ENCODE measurements at places on chromosomes 6 and 20. TPM values are rescaled to one million over a fixed set of nuclear protein-coding genes. Genes with fewer than 3 reads are reported as not detected.

Gene CFAP61
- total RNA-seq: 0.79 TPM

Gene FUCA2
- total RNA-seq: 52.1 TPM

Gene IDH3B
- total RNA-seq: 75.8 TPM

Gene MUCL3
- total RNA-seq: not detected

Gene SMOC2
- total RNA-seq: not detected

Gene SRMS
- not detected for total RNA-seq

Gene DHX16
- total RNA-seq: 28.3 TPM

Gene TRAPPC3L
- not detected for total RNA-seq

Gene HRH3
- not detected for total RNA-seq

Gene PRSS16
- total RNA-seq: 10.2 TPM

Gene BCAS1
- 0.11 TPM for total RNA-seq

Gene HMGN4
- 45.1 TPM for total RNA-seq

Gene NKAPL
- total RNA-seq: 2.7 TPM

Gene BAG2
- 3.0 TPM for total RNA-seq

Gene ZBP1
- not detected for total RNA-seq

Gene FILIP1
- under 0.01 TPM for total RNA-seq

Gene ADNP
- 33.4 TPM for total RNA-seq

All from placental epithelial cell (primary cell).